ENCODE measurements at places on chromosomes 5 and 9.

- DNase-seq, result no peak
These were observed 11.7 kb upstream of the CERCAM start for GRCh38 chr9:128408963-128409431.

DNA sequence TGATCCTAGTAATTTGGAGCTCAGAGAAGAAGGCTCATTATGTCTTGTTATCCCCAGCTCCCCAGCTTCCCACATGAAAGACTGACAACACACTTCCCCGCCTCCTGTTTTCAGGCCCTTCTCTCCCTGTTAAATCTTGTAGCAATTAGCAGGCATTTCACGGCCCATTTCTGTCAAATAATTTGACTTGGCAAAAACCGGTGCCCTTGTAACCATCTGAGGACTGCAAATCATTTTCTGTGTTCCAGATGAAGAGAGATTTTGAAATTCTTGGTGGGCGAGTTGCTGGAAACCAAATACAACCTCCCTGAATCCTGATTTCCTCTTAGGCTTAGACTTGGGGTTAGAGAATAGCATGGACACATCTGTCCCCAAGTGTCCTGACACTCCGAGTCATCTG, 109.7 kb downstream of the MSX2 start:
- DNase-seq, result no peak

GRCh38 chr5:92641031-92641962, 939.7 kb downstream of the NR2F1-AS1 start:
- no peak for DNase-seq

DNA sequence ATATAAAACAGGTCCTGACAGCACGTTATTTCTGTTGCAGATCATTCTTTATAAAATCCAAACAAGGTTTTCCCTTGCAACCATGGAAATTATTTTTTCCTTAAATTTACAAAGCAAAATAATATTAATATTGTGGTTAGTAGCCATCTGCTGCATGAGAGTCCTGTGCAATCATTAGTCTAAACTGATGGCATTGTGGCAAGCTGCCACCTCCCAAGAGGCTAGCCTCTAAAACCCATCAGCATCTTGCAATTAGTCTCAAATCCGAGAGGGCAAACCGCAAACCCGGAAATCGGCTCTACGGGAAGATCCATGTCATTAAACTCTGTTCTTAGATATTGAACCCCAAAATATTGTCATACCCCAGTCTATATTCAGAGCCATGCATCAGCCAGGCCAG, 11.3 kb upstream of the CDH6 start:
- no peak for DNase-seq

DNA sequence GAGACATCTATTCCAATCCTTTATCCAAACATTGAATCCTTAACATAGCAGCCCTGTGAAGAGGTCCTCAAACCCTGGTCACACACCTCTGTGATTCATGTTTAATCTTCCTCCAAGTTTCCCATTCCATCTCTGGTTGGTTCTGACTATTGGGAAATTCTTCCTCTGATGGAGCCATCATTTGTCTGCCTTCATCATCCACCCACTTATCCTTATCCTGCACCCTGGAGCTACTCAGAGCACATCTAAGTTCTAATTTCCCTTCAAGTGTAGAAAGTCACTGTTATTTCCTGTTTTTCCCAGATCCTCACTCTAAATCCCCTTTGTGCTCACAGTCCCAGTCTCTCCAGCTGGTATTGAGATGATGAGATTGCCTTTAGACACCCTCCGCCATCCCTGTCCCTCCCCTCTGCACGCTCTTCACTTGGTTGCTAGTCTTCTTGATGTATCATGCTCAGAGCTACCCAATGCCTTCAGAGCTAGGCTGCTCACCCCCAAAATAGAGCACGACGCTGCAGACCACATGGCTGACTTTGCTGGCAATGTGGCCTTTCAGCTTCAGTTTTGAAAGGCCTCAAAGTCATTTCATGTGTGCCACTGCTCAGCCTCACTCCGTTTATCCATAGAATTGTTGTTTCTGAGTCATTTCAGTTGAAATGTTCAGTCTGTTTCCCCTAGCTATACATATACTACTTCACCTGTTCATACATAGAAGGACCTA, 154.3 kb downstream of the PALM2AKAP2 start:
- peak; percentile 28 for DNase-seq

- DNase-seq, result no peak
These were observed 184.5 kb downstream of the PDZD2 start for GRCh38 chr5:31823472-31823871.

DNA sequence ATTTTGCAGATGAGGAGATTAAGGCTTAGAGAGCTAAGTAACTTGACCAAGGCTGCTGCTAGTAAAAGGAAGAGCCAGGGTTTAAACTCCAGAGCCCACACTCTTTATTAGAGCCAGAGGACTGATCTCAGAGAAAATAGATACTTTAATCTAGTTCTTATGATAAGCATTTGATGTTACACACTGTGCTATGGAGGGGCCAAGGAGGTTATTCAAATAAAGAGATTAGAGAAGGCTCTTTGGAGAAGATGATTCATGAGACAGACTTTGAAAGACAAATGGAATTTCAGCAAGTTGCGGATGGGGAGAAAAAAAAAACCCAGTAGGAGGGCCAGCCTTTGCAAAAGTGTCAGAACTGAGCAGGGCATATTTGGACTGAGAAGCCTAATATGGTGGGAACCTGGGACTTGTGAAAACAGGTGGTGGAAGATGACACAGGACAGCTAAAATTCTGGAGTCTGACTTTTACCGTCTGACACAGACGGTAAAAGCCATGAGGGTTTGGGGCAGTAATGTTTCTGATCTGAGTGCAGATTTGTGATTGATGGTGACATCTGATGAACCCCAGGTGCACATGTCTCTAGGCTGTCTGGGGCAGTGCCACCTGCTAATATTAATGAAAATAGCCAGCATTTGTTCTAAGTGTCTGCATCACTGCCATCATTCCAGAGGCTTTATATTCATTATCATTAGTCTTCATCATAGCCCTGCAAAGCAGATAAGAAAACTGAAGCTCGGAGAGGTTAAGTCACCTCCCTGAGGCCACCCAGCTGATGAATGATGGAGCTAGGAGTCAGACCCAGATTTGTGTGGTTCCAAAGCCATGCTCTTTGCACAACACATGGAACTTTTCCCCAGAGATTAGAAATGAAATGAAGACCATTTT, 65.3 kb upstream of the CXCL14 start:
- no peak for DNase-seq

DNA sequence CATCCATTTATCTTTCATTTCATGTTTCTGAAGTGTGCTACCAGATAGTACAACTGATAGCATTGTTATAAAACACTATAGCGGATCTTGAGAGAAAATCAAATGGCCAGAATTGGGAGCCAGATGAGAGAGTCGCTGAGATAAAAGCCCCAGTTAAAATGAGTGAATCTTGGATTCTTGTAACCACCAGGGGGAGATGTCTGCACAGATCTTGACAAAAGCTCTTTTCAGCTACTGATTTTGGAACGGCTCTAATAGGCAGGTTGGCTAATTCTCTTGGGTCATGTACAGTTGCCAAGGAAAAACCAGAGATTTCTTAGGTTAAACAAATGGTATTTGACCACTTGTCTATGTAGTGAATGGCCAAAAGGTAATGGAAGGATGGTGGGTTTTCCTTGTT, 21.7 kb downstream of the F2RL2 start:
- no peak for DNase-seq

GRCh38 chr5:5602554-5602953, 180.1 kb downstream of the ICE1 start:
- DNase-seq, result no peak

DNA sequence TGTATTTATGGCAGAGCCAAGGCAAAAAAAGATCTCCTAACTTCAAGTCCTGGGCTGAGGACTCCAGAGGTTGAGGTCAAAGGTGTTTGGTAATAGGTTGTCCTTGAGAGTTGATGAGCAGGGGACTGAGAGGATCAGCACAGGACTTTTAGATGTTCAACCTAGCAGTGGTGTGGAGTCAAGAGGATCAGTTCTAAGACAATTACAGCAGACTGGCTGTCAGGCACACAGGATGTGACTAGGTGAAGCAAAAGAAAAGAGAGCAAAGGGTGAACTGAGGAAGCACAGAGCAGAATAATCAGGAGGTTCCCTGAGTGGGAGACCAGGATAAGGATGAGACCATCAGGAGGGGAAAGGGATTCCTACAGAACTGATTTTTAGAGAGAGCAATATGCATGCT, 10.9 kb downstream of the GZMA start:
- DNase-seq, result no peak

DNA sequence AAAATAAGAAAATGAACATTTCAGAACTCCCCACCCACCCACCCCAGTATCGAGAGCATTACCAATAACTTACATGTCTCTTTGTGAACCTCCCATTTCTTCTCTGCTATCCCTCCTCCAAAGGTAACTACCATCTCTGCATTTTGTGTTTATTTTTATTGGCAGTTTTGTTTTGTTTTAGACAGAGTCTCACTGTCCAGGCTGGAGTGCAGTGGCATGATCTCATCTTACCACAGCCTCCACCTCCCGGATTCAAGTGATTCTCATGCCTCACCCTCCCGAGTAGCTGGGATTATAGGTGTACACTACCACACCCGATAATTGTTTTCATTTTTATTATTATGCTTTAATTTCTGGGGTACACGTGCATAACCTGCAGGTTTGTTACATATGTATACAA, 21.7 kb upstream of the GLIS3 start:
- no peak for DNase-seq

- DNase-seq, result no peak
These were observed 33.3 kb downstream of the PUM3 start for GRCh38 chr9:2810420-2811075.

DNA sequence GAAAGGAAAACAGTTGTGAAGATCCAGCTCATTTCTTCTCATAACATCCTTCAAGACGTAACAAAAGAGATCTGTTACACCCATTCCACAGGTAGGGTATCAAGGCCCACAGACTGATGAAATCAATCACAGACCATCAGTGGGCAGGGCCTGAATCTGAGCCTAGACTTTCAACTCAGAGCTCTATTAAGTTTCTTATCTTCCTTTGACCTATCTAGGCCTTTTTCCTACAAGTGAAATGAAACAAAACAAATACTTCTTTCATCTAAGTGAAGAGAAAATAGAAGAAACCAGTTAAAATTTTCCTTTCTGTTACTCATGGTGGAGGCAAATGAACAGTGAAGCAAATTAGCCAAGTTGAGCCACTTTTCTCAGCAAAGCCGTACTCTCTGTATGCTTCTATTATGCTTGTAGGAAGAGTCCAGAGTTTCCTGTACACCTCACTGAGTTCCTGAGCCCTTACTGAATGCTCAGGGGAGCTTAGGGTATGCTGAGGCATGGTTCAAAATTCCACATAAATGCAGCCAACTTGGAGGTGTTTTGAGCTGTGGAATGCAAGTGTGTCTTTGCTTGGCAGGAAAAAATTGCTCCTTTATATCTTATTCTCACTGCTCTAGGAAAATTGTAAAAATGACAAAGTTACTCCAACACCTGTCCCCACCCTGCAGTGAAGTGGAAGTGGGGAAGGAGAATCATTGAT, 91.9 kb downstream of the FEM1C start:
- DNase-seq, result no peak

DNA sequence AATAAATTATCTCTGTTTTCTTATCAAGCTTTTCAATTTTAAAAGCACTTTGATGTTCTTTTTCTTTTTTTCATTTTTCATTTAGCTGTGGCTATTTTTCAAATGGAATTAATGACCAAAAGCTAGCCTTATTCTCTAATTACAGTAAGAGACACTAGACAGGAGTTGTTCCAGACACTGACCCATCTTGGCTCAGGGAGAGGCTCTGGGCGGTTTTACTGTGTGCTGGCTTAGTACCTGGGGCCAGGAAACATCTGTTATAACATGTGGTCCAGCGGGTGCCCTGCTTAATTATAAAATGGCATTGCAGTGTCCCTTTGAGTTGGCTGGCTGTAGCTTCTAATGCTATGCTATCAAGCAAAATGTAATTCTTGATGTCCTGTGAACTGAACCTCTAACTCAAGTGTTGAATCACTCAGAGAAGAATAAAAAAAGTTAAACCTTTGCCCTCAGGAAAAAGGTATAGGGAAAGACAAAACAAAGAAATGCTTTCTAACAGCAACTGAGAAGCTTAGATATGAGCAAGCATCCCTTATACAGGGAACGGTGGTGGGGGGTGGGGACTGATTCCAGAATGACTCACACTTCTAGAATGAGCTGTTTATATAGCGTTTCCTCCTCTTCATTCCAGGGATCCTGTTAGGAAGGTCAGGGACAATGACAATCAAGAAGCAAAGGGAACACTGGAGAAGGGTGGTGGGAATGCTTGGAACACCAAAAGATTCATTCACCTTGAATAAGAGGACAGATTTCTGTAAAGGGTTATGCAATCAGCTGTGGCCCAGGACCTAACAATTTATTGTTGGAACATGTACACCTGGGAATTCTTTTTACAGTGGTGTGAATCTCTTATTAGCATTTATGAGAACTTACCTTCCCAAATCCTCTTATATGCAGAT, 58.7 kb upstream of the NFIB start:
- no peak for DNase-seq

DNA sequence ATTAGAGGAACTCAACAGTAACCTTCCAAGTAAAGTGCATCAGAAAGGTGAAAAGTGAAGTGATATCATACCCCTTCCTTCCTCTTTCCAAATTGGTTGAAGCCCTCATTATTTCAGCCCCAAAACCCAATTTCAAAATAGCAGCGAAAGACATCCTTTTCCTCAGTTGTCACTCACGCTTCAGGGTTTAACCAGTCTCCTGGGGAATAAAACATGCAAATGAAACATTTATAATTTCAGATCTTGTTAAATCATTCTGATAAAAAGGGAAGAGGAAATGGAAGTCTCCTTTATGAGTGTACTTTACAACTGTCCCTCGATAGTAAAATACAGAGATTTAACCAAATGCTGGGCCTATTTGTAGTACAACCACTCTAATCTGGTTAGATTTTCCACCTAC, 22.5 kb downstream of the TRPM6 start:
- no peak for DNase-seq

DNA sequence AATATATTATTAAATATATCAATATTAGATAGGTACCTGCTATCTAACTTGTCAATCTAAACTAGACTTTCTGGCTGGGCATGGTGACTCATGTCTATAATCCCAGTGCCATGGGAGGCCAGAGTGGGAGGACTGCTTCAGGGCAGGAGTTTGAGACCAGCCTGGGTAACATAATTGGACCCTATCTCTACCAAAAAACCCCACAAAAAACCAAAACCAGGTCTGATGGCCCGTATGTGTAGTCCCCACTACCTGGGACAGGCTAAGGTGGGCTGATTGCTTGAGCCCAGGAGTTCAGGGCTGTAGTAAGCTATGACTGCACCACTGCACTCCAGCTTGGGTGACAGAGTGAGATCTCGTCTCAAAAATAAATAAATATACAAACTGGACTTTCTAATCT, 55.0 kb downstream of the PJA2 start:
- no peak for DNase-seq

- DNase-seq, result no peak
These were observed 211.0 kb downstream of the AGTPBP1 start for GRCh38 chr9:85530721-85531120.

DNA sequence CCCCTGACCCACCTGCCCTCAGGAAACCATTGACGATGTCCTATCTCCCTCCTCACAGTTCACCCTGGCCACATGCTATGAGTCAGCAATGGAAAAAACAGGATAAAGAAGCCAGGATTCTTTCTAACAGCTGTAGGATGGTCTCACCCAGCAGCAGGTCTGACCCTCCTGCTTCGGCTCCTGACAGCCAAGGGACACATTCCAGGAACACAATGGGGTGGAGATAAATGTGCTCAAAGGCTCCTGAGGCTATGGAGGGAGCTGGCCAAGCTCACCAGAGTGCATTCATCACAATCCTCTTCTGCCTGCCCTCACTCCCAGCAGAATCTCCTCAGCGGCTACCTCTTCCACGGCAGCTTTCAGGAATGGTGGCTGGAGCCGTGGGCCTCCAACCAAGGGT, 170.3 kb downstream of the PJA2 start:
- no peak for DNase-seq

- no peak for DNase-seq
These were observed at the start of gene SLC27A6 for GRCh38 chr5:128965011-128965637. SLC27A6 (plus strand) TSS chr5:128965488; CDS start chr5:128966138, 650 bp downstream.

Data from stimulated activated CD8-positive, alpha-beta memory T cell treated with anti-CD3 and anti-CD28 coated beads, Interleukin-15, amount 100 ng/mL, for 48 hours (primary cell).